Activated CD8-positive, alpha-beta memory T cell treated with anti-CD3 and anti-CD28 coated beads for 4 hours (primary cell): ENCODE measurements at places on chromosomes 2 and 18.

DNA sequence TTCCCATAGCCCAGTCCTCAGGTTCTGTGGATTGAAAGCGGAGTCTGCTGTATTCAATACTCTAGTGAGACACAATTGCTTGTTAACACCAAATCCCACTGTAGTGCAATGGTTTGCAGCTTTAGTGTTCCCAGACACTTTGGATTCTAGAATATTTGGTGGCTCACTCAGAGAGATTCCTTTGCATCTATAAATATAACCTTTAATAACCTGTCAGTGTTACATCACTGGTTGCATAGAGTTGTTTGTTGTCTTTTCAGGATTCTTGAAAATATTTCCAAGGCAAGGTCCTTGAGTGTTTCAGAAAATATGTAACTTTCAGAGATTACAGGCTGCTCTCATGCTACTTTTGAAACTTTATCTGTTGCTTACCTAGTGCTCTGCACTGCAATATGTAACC is 157.5 kb downstream of the ZEB2 start:
- no peak for DNase-seq

DNA sequence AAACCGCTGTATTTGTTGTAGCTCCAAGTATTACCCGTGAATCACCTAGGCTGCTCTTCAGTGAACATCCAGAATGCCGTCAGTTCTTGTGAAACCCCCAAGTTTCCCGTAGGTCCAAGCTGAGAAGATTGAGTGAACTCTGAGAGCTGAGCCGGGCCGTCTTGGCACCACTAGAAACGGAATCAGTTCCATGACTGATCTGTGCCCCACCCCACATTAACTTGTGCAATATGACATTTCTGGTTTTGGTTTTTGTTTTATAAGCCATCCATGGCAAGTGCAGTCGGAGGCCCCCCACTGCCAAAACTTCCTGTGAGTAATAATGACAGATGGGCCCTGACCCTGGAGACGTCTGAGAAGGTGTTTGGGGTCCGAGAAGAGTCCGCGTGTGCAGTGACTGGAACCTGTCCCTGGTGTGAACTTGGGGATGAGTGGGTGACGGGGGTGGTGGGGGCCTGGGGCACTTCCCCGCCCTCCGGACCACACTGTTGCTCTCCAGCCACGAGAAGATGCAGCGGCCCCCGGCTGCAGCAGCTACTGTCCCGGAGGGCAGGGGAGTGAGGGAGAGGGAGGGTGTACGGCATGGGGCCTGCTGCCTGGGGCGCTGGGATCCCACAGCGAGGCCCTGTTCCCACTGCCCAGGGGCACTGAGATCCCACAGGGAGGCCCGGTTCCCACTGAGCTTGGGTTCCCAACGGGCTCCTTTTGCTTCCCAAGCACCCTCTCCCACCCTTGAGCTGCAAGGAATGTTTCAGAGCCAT is 26.5 kb downstream of the NFATC1 start:
- DNase-seq: no peak

GRCh38 chr18:69233465-69234054 is 167.1 kb upstream of the DOK6 start:
- no peak for DNase-seq

DNA sequence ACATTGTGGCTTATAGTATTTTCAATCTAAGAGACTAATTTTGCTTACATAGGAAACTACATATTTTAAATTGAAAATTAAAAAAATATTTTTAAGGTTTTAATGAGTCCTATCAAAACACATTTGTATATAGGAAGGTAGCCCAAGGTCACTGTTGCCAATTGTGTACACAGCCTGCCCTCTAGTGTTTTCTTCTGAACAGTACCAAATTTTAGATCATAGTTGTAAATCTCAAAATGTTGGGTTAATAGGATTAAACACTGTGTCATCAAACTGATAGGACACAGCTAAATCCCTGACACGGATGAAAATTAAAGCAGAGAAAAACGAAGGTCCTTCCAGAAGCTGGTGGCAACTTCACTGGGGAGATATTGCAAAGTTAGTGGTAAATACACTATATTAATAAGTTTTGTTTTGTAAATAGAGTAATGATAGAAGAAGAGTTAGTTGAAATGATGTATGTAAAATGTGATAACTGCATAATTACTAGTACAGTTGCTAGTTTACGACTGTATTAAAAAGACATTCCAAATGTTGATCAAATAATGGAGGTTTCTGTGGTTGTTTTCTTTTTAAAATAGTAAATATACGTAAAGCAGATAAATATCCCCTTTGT is 19.7 kb downstream of the CLUL1 start:
- DNase-seq: no peak

DNA sequence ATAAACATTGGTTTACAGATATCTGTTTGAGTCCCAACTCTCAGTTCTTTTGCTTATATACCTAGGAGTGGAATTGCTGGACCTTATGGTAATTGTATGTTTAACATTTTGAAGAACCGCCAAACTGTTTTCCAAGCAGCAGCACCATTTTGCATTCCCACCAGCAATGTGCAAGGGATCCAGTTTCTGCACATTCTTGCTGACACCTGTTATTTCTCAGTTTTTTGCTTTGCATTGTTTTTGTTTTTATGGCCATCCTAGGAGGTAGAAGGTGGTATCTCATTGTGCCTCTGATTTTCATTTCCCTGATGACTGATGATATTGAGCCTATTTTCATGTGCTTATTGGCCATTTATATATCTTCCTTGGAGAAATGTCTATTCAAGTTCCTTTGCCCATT is 71.2 kb downstream of the MCFD2 start:
- no peak for DNase-seq

GRCh38 chr2:209965723-209966122 is 36.7 kb upstream of the RPE start:
- no peak for DNase-seq

DNA sequence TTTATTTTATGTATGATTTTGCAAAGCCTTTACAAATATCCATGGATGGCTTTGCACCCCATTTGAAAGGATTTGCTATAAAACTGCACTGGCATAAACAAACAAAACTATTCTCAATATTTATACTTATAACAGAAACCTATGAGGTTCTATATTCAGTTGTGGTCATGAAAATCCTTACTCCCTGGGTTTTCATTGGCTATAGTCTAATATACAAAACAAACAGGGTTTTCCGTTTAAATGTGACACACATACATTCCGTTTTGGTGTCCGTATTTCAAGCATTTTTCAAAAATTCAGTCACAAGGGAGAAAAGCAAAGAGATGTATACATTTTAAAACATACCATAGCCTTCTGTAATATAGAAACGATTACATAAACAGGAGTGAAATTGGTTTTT is 100.0 kb downstream of the TCF4 start:
- no peak for DNase-seq

GRCh38 chr2:82120115-82120514 is 1815.6 kb upstream of the LRRTM1 start:
- no peak for DNase-seq

GRCh38 chr18:2547477-2548087 is 23.7 kb downstream of the METTL4 start:
- DNase-seq: no peak

DNA sequence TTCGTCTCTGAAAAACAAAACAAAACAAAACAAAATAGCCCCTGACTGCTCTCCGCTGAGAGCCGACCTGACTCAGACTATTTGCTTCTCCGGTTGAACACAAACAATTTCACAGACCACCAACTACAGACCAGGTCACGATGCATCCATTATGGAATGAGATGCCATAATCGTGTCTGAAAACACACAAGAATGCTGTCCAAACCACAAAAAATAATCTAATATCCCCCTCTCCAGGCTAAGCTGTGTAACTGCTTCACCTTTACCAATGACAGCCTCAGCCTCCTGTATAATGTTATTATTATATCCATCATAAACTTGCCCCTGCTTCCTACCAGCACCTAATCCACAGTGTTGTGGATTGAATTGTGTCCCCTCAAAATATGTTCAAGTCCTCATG is 114.7 kb downstream of the DNAH6 start:
- DNase-seq: no peak

GRCh38 chr2:25700221-25700660 is 26.9 kb upstream of the DTNB start:
- DNase-seq: no peak

GRCh38 chr18:57437766-57438671 is 2.8 kb downstream of the ONECUT2 start:
- no peak for DNase-seq

DNA sequence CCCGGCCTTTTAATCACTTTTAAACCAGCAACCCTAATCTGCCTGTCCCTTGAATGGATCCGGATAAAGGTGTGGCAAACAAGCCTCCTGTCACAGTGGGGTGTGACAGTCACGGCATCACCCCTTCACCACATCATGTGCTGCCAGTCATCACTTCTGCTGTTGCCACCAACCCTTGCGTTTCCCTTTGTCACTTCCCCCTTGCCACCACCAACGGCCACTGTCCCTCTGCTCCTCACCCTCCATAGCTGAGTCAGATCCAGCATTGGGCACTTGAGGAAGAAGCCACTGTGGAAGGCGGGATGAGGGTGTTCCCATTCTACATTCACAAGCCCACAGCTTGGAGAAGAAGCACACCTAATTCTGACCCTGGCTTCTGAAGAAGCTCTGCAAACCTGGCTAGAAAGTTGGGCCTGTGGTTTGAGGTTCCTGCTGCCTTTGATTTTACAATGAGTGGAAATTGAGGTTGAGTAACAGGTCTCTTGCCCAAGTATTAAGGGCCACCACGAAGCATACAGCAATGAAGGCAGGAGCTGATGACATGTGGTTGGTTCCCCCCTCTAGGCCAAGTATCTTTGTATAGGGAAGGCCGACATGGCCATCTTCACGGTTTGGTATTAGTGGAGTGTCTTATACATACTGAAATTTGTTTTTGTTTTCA is 22.9 kb upstream of the DARS1 start:
- peak; percentile 36 for DNase-seq
